ENCODE measurements at places on chromosomes 1 and 21. TPM values are rescaled to one million over a fixed set of nuclear protein-coding genes. Genes with fewer than 3 reads are reported as not detected.
A peak's percentile ranks its signal among the peaks of the same experiment; 100 is the strongest.

Gene L1TD1
- not detected for total RNA-seq

Gene PGLYRP3
- not detected for total RNA-seq

DNA sequence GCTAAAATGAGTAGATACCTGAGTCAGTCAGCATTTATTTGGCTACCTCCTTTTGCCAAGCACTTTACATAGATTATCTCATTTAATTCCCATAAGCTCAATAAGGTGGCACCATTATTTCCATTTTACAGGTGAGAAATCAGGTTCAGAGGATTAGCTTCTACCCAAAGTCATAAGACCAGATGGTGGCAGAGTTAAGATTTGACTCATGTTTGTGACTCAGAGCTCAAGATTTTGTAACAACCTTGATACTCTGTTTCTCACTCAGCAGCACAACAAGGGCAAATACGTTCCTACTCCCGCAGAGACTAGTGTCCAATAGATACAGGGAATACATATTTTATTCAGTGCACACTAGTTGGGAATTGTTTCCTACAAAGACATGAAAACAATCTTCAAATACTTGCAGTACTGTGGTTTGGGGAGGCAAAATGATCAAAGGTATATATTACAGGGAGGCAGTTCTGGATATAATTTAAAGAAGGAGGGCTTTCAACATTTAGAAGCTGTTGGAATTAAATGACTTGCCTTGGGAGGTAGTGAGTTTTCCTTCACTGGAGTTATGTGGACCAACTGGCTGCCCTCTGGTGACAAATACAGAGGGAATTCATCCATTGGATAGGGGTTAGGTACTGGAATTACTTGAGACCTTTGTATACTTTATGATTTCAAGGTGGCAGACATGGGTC lies 3.6 kb downstream of the LEPR start:
- DNase-seq = peak; percentile 92

- no peak for DNase-seq
These were observed 34.6 kb upstream of the APOBEC4 start for GRCh38 chr1:183687546-183688304.

DNA sequence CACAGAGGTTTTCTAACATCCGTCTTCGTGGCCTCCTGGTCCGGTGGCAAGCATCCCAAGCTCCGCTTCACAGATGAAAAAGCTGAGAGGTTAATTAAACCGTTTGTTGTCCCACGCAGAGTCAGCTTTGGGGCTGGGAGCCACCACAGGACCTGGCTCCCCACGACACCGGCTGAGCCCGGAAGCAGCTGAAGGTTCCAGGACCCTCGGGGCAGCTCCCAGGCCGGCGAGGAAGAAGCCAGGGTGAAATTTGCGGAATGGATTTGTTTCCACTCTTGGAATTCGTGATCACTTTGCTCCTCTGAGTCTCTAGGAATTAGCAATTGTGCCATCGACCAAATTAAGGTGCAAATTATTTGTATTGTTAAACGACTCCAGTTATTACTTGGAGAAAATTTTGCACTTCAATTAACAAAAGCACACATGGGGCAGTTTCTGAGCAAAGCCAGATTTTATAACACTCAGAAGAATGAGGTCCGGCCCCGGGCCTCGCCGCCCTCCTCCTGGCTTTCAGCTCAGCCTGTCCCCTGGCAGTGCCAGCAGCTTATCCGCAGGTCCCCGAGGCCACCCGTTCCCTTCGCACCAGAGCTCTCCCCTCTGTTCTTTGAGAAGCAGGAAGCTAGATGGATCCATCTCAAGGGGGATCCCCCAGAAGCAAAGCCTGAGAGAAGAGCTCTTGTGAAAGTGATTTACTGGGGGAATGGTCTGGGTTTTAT lies 69.1 kb downstream of the SIK1 start:
- DNase-seq = no peak

DNA sequence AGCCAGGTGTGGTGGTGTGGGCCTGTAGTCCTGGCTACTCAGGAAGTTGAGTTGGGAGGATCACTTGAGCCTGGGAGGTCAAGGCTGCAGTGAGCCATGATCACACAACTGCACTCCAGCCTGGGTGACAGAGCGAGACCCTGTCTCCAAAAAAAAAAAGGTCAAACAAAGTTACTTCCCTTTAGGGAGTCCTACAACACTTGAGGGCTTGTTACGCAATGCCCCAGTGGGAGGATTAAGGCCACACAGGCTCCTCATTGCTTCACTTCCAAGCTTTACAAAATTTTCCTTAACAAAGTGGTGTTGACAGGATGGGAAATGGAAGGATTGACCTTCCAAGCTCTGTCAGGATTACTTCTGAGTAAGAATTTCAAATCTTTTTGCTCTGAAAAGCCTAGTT lies 6.2 kb upstream of the EXTL1 start:
- DNase-seq = peak; percentile 48

Data from M059J (cell line).